ENCODE measurements at places on chromosomes 5 and 9.

DNA sequence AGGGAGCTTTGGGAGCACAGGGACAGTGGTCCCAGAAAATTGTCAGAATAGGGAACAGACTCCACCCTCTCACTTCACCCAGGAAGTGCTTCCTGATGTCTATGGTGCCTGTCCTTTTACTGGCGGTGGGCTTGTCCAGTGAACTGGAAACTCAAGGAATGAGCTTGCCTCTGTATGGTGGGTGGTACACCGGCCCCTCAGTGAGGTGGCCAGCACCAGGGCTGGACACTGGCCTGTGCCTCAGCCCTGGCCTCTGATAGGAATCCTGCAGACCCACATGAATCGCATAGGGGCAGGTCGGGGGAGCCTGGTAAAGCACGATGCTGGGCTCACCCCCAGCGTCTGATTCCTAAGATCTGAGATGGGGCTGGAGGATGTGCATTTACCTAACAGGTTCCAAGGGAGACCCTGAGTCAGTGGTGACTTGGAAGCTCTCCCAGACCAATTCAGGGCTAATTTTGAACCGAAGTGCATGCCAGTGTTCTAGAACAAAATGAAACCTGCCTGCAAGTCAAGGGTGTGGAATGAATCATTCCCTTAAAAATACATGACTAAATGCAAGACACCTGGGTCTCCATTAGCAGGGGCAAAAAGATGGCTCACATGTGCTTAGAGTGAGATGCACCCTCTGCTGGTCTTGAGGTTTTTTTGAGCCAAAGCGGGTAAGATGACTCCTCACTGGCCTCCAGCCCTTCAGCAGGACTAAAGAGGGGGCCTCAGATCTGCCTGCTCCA lies 178.3 kb downstream of the HSPA4 start:
- no peak for DNase-seq

DNA sequence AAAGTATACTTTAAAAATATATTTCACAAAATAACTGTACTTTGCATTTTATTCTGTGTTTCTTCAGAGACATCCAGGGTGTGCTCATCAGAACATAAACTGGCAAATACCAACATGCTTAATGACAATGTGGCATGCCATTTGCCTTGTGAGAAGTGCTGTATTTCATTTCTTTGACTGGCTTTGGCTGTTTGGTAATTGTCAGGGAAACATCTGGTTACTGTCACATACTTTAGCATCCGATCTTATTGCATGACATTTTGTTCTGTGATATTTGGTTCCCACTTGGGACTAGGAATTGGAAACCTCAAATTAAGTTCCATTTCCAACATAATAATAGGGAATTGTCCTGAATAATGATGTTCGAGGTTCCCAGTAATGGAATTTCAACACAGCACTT lies 96.5 kb downstream of the FGF10 start:
- DNase-seq: no peak

GRCh38 chr5:122007546-122007945 lies 45.8 kb downstream of the SRFBP1 start:
- no peak for DNase-seq

- DNase-seq: no peak
Observed at GRCh38 chr5:140182075-140182711, 7.2 kb downstream of the CYSTM1 start.

DNA sequence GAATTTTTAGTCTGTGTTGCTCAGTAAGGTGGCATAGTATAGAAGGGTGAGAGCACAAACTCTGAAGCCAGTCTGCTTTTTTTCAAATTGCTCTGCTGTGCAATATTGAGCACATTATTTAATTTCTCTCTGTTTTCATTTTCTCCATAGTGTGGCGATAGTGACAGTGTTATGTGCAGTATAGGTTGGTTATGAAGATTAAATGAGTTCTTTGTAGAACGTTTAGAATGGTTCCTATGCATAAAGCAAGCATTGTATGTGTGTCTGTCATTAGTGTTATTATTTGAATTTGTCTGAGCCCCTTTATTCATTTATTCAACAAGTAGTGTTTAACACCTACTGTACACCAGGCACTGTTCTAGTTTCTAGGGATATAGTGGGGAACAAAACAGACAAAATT lies 9.2 kb downstream of the PRR16 start:
- DNase-seq: no peak

DNA sequence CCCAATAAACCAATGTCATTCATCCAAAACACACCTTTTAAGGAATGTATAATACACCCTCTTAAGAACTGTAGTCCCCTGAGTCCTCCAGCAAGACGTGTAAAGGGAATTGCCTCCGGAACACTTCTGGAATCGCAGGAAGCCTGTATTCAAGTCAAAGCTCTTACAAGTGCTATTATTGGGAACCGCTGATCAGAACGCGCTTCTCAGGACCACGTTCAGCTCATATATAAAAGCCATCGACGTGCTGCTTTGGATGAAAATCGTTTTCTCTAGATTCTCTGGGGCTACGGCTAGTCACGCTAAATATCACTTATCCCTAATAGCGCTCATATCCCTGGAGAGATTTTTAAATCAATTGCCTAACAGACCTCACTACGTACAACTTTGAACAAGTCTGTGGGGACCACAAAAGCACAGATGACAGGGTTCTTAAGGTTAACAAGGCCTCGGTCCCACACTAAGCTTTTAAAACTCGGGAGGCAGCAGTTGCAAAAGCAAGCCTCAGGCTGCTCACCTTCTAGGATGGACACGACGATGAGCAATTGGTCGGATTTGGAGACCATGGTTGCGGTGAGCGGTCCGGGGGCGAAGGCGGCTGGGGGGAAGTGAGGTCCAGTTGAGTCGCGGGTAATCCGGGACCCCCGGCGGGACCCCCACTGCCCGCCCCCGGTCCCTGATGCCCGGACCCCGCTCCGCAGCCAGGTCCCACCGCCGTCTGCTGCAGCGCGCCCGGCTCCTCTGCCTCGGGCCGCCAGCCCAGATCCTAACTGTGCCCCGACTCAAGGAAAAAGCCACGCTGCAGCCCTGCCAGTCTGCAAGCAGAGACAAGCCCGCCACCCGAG lies 548 bp downstream of the CEP120 start:
- DNase-seq: no peak

DNA sequence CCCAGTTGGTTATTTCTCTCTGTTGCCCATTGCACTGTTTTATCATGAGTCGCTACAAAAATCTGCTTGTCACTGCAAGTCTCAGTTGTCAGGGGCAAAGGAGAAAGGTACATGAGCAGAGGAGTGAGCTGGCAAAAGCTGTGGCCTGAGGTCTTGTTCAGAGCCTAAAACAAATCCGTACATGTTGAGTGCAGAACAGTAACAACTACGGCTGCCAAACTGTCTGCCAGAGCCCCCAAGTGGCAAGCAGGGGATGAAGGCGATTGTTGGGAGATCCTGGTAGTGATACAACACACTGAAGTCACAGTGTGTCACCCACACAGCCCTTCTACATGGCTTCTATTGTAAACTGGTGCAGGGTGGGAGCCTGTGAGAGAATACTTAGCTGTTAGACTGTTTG lies 50.9 kb downstream of the BRINP1 start:
- no peak for DNase-seq

DNA sequence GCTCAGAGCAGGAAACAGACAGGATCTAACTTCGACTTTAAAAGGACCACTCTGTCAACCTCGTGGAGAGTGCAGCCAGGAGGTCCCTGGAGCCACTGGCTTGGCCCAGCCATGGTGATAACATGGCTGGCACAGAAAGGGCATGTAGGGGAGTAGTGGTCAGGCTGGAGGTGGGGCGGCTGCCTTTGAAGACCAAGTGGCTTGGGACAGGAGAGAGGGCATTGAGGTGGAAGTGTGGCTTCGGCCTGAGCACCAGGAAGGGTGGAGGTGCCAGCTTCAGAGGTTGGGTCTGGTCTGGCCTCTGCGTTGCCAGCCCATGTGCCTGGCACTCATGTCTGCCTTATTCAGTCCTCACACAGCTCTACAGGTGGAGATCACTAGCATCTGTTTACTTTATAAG lies 270.0 kb downstream of the NSG2 start:
- DNase-seq: no peak

- no peak for DNase-seq
Observed at GRCh38 chr9:86459191-86459590, 105.0 kb upstream of the TUT7 start.

DNA sequence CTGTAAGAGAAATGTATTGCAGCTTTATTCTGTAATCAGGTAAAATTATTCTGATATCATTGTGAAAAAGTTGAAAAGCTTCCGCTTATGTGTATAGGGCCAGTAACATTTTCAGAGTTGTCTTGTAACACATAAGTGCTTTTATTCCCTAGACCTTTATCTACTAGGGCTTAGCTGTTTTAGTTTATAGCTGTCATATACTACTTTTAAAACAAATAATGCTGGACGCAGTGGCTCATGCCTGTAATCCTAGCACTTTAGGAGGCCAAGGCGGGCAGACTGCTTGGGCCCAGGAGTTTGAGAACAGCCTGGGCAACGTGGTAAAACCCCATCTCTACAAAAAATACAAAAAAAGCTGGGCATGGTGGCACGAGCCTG lies 33.1 kb downstream of the SLC25A51 start:
- no peak for DNase-seq

- DNase-seq: no peak
Observed at GRCh38 chr9:13088720-13089427, 190.6 kb downstream of the MPDZ start.

DNA sequence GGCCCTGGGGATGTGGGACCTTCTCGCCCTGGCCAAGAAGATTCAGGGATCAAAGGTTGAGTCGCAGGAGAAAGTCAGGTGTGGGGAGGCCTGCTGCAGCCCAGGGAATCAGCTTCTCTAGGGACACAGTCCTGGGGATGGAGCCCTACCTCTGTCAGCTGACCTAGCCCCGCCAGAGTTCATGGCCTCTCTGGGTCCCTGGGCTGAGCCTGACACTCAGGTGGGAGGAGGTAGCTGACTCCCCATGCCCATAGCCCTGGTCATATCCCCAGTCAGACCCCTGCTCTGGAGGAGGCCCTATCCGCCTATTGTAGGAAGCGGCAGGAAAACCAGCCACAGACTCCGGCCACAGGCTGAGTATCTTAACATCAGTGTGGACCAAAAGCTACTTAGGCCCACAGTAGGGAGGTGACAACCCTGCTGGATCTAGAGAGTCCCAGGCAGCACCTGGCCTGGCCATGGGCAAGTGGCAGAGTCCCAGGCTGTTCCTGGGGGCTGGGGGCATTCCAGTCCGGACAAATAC lies 15.0 kb upstream of the MRNIP start:
- DNase-seq: no peak

GRCh38 chr9:131817073-131817472 lies 77.2 kb upstream of the RAPGEF1 start:
- DNase-seq: no peak

DNA sequence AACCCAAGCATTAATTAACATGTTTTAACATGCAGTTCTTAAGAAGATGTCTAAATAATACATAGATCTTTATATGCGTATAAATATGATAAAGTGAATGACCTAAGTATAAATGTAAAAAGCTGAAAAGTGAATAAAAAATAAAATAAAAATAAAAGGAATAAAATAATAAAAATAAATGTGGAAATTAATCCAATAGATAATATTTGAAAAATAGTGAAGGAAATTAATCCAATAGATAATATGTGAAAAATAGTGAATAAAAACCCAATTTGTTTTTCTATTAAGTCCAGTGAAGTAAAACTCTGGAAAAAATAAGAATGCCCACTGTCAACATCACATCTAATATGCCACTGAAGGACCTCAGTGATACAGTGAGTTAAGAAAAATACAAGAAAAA lies 180.6 kb upstream of the SLC27A6 start:
- DNase-seq: no peak

DNA sequence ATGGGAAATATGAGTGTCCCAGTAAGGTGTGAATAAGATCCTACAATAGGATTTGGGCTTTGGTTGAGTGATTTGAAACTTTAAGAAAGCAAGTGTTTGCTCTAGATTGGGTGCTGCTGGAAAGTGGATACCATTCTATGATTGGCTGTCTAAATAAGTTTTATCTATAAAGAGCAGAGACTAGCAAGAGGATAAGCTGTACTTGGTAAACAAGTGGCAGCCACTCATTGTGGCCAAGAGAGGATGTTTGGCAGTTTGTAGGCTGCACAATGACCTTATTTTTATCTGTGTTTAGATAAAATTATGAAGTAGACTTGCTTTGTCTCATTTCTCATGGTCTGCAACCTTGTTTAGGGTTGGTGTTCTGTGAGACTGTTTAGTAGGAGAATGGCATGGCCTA lies 341.6 kb upstream of the PIK3R1 start:
- no peak for DNase-seq

Measured in stimulated activated CD4-positive, alpha-beta T cell treated with anti-CD3 and anti-CD28 coated beads, Interleukin-1b, Interleukin-23, amount 100 ng/mL, for 1 hour (primary cell).